Activated gamma-delta T cell treated with Interleukin-2 at 50 U/mL for 16 hours (primary cell): ENCODE measurements at places on chromosomes 2 and 18.

DNA sequence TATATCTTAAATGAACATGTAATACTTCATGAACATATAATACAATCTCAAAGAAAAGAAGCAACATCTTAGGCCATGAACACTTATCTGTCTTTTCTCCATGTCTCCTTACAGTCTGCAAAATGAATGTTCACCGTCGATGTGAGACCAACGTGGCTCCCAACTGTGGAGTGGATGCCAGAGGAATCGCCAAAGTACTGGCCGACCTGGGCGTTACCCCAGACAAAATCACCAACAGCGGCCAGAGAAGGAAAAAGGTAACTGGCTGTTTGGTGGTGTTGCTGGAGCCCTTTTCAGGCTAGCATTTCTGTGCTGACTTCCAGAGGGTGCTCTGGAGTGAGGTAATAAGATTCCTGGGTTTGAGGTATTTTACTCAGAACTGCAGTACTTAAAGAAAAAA is 295.9 kb upstream of the EPAS1 start:
- DNase-seq, result no peak

- no peak for DNase-seq
Observed at GRCh38 chr2:218501665-218502064, 66.5 kb downstream of the USP37 start.

DNA sequence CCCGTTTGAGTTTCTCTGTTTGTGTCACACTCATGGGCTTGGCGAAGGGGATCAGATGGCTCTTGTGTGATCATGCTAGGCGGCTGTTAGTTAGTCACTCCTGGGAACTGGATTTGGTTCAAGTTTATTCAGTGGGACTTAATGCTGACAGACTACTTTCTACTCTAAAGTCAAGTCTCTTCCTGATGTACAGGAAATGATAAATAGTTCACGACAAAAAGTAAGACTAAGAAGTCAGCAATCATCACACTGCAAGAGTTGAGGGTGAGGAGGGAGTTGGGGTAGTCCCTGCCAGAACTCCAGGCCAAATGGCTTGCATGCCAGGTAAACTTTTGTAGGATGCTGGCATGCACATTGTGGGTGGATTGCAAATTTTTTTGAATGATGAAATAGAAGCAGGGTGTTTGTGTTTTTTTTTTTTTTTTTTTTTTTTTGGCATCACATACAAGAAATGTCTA is 25.1 kb upstream of the CCL20 start:
- no peak for DNase-seq

DNA sequence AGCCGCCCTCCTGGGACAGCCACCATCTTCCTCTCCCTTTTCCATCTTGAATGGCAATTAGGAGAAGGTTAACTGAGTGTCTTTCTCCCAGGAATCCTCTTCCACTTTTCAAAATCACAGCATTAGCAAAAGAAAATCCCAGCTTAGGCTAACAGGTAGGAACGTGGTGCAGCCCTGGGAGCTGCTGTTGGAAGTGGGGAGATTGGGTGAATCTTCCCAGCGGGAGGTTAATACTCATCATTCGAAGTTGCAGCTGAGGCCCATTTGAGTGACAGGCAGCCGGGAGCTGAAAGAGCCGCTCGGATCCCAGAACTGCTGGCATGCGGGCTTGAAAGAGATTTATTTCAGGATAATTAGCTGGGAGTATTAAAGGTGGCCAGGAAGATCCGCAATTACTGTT is 306.0 kb downstream of the BCL11A start:
- no peak for DNase-seq

DNA sequence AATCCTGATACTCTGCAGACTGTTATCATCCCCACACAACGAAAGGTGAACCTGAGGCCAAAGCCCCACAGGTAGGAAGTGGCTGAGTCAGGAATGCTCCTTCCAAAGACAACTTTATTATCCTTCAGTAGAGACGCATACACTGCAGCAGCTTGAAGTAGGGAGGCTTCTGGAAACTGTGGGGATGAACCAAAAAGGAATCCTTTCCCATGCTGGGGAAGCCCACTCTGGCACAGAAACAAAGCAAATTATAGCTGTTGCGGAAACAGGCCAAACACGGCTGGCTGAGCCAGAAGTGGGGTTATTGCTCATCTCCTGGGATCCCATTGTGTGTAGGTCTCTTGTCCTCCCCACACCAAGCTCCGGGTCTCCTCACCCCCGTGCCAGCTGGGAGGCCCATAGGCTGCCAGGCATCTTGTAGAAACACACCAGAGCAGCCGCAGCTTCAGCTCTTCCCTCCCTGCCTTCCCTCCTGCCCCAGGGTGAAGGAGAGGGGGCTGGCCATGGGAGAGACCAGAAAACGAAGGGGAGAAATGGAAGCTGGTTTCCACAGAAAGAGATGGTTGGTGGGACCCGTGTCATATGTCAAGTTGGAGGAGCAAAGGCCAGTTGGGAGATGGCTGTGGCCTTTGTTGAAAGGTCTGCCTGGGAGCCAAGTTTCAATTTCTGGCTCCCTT is 176.9 kb upstream of the NABP1 start:
- no peak for DNase-seq

- no peak for DNase-seq
Observed at GRCh38 chr2:15953891-15954680, 13.7 kb downstream of the MYCN start.

DNA sequence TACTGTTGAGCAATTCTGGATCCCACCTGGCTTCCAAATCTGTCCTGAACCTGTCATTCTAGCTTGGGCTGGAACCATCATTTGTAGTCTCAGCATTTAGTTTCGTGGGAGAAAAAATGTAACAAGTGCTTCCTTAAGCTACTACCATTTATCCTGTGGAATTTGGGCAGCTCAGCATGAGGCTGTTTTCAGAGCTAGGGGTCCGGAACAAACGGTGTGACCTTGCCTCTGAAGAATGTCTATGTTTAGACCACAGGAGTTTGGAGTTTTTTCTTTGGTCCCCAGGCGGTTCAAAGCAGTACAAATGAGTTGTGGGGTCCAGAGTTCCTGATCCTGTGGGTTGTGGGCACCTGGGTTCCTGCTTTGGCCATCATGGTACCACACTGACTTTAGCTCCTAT is 59.1 kb upstream of the TMEM178A start:
- DNase-seq, result no peak

DNA sequence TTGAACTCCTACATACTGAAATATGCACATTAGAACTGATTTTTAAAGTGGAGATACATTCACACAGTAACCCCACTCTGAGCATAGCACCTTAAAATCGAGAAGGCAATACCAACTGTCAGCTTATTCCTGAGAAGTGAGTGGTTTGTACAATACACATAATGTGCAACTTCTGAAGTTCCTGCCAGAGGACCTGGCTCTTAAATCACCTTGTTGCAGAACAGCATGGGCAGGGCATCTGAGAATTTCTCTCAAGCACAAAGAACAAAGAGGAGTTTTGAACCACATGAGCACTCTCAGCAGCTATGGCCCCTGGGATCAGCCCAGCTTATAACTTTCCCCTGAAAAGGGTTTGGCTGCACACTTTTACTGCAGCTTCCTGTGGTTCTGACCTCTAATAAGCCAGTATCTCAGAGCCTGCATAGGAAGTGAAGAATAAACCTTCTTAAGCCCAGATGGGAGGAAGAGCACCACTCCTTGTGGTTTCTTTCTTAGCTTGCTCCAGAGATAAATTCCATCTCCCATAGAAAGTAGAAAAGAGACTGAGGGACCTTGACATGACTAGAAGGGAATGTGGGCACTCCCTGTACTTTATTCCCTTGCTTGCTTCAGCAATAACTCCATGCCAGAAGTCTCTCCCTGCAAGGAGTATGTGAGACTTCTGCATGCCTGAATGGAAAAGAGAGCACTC is 862.3 kb downstream of the SUCLG1 start:
- DNase-seq, result no peak

GRCh38 chr18:45519411-45520280 is 95.6 kb upstream of the SLC14A2 start:
- no peak for DNase-seq

GRCh38 chr2:231393149-231394131 is 2.1 kb upstream of the B3GNT7 start:
- DNase-seq, result peak; percentile 54

GRCh38 chr2:203594541-203594940 is 59.4 kb upstream of the RAPH1 start:
- no peak for DNase-seq

DNA sequence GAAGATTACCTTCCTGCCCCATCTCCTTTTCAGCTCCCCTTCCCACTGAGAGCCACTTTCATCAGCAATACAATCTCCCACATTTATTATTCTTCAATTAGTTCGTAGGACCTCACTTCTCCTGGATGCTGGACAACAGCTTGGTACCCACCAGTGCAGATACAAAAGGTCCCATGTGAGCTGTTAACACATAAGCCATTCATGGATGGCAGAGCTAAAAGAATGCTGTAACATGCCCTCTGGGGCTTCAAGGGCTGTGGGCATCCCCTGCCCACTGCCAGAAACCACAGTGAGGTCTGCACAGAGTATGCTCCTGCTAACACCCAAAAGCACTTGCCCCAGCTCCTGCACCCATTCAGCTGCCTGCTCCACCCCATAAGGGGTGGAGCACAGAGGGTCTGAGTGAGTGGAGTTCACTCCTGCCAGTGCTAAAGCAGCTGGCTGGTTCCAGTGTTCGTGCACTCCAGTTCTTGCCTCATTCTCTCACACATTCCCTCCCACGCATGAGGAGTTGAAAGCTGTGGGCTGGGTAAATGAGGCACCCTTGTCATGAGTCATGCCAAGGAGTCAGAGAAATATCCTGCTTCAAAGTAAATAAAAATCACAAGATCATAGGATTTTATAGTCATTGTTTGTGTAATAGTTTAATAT is 305.9 kb upstream of the TMEFF2 start:
- no peak for DNase-seq

GRCh38 chr2:96549967-96550786 is 13.6 kb downstream of the ARID5A start:
- no peak for DNase-seq
